Mesenteric fat pad (tissue), 1 donor: ENCODE measurements at places on chromosomes 5 and 9. TPM values are rescaled to one million over a fixed set of nuclear protein-coding genes. Genes with fewer than 3 reads are reported as not detected.

Gene SOHLH1
- total RNA-seq, result not detected

Gene SPAG8
- 0.61 TPM for total RNA-seq

Gene KIF12
- total RNA-seq, result 0.84 TPM

Gene F12
- not detected for total RNA-seq

Gene RORB
- 0.06 TPM for total RNA-seq

Gene UGT3A2
- not detected for total RNA-seq

Gene FBN2
- total RNA-seq, result 1.4 TPM

Gene PCDHGA12
- 4.6 TPM for total RNA-seq

Gene ANKRD34B
- total RNA-seq, result 0.10 TPM

Gene PRDM9
- not detected for total RNA-seq

Gene PCDHGC3
- total RNA-seq, result 46.8 TPM

Gene PCDHAC2
- total RNA-seq, result 1.1 TPM

Gene SLC25A2
- 0.61 TPM for total RNA-seq

Gene INSL4
- total RNA-seq, result not detected

Gene GRK6
- 30.1 TPM for total RNA-seq

Gene NAIF1
- total RNA-seq, result 5.7 TPM

Gene PRSS3
- total RNA-seq, result not detected

Gene GZMA
- total RNA-seq, result 1.0 TPM

Gene PCYOX1L
- total RNA-seq, result 1.9 TPM

Gene LPAR1
- 42.6 TPM for total RNA-seq

Gene FOXD4L3
- total RNA-seq, result not detected

Gene NIM1K
- total RNA-seq, result 0.58 TPM

Gene UBAP1
- total RNA-seq, result 56.0 TPM

Gene CSF1R
- total RNA-seq, result 58.6 TPM

Gene ARID3C
- total RNA-seq, result not detected

Gene CER1
- total RNA-seq, result not detected

Gene C9orf153
- total RNA-seq, result 0.55 TPM

Gene PCDHB14
- total RNA-seq, result 1.9 TPM

Gene KCNV2
- not detected for total RNA-seq

Gene PCDHB9
- total RNA-seq, result 1.0 TPM

Gene LMX1B
- 0.77 TPM for total RNA-seq

Gene TICAM2
- 6.3 TPM for total RNA-seq
